Germinal center (tissue), 1 donor: ENCODE measurements at places on chromosomes 6 and 20.
A peak's percentile ranks its signal among the peaks of the same experiment; 100 is the strongest.

GRCh38 chr6:127301199-127301700 lies 34.6 kb downstream of the RNF146 start:
- no peak for DNase-seq

DNA sequence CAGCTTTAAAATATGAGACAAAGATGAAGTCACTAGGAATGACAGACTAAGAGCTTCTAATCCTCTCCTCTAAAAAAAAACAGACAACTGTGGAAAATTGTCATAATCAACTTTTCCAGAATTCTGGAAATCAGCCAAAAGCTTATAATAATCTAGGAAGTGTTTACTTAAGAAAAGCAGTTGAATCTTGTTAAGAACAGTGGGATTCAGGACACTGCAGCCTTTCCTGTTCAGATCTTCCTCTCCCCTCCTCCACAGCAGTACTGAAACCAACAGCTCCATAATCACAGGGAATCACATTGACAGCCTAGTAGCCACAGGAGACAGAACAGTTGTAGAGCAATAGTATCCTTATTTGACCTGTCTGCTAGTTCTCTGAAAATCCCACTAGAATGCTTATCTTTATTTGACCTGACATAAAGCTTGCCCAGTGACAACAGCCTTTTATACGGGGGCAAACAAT lies 41.6 kb downstream of the IBTK start:
- no peak for DNase-seq

GRCh38 chr6:167756597-167756996 lies 70.1 kb upstream of the AFDN start:
- no peak for DNase-seq

DNA sequence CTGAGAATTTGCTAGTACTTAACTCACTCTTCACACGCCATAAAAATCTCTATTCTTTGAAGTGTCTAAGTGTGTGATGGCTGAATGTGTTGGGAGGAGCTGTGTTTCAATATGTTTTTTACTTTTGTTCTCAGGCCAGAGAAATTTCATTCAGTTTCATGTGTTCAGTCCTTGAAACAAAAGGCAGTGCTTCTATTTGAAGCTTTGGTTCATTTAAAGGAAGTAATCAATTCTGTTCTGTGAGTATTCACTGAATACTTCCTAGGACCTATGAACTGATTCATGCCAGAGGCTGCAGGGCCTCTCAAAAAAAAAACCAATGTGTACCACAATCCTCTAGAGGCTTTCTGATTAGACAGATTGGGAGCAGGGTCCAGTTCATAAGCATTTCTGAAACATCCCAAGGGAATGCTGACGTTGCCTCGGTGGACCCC lies 12.4 kb upstream of the F13A1 start:
- peak; percentile 12 for DNase-seq

GRCh38 chr6:70841112-70841511 lies 115.7 kb downstream of the B3GAT2 start:
- no peak for DNase-seq

GRCh38 chr6:32082935-32083334 lies 26.2 kb downstream of the TNXB start:
- no peak for DNase-seq

GRCh38 chr6:135087403-135087802 lies 32.8 kb upstream of the HBS1L start:
- no peak for DNase-seq

GRCh38 chr20:10519361-10520046 lies 84.4 kb downstream of the SLX4IP start:
- DNase-seq: no peak

DNA sequence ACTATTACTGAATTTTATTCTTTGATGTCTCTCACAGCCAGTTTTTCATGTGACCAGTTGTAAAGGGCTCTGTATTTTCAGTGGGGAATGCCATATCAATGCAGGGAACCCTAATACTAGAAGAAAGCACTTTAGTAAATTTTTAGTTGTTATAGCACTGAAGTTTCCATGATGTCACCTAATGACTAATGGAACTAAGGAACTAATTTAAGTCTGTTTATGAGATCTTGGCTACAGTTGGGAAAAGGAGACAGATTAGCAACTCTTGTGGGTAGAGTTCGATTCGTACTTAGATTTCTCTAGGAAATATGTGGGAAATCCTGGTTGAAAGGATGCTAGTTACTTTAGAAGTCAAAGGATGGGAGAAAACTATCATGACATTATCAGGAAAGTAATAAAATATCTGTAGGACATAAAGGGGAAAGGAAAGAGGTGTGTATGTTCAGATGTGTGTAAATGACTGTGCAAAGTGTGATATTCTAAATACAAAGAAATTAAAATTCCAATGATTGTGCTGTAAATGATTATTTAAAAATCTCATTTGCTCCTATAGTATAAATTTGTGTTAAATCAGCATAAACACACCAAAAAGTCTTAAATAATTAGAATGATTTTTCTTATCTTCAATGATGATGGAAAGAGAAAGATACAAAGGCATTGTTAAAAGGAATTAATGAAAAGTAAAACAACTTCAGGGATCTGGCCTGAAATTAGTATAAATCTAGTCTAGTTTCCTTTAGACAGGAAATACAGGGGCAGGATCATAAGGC lies 103.4 kb downstream of the LRRC1 start:
- DNase-seq: no peak

DNA sequence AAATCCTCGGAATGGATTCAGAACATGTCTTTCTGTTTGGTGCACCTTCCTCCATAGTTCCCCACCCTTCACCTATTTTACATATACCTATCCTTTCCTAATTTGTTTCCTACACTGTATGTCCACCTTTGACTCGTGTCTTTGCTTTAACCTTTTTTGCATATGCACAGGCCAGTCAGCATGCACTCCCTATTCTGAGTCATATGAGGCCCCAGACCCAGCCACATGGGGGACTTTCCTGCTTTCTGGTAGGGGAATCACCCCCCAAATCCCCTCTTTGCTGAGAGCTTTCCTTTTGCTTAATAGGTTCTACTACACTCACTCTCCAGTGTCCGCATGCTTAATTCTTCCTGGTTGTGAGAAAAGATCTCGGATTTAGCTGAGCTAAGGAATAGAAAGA lies 393.8 kb upstream of the IMPG1 start:
- no peak for DNase-seq

- no peak for DNase-seq
Measured at GRCh38 chr6:140586426-140587061, 1212.1 kb upstream of the CITED2 start.

GRCh38 chr6:85677234-85677956 lies 34.7 kb upstream of the SYNCRIP start:
- no peak for DNase-seq

DNA sequence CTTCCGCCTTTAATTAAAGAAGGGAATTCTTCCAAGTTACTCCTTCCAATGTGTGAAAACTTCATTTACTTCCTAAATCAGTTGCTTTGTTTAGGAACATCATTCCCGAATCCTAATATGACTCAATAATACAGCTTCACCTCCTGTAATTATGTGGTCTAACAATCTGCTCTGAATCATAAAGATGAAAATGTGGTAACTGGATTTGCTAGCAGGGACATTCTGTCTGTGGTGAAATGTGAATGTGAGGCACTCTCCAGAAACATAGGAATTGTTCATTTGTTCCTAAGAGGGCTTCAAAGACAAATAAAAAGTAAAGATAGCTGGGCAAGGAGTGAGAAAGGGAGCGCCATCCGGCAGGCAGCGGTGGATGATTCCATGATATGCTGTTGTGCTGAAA lies 678.1 kb downstream of the KIF16B start:
- no peak for DNase-seq

DNA sequence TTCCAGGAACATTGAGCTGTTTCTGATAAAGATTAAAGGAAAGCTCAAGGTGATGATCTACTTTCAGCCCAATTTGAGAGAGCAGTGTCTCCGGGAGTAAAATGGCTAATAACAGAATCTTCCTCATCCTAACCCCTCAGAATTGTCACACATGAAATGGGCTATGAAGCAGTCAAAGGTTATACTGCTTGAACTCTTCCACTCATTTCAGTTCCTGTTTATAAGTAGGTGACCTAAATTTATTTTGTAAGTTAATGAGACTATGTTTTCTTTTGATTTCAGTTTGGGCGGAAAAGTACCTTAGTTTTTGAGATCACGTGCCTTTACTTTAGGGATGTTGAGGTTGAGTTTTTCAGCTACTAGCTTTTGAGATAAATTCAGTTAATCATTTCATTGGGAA lies 47.2 kb downstream of the QKI start:
- no peak for DNase-seq

- no peak for DNase-seq
Measured at GRCh38 chr6:152004036-152004566, 196.6 kb downstream of the ESR1 start.

- no peak for DNase-seq
Measured at GRCh38 chr6:29967379-29968010, 25.2 kb downstream of the HLA-A start.

DNA sequence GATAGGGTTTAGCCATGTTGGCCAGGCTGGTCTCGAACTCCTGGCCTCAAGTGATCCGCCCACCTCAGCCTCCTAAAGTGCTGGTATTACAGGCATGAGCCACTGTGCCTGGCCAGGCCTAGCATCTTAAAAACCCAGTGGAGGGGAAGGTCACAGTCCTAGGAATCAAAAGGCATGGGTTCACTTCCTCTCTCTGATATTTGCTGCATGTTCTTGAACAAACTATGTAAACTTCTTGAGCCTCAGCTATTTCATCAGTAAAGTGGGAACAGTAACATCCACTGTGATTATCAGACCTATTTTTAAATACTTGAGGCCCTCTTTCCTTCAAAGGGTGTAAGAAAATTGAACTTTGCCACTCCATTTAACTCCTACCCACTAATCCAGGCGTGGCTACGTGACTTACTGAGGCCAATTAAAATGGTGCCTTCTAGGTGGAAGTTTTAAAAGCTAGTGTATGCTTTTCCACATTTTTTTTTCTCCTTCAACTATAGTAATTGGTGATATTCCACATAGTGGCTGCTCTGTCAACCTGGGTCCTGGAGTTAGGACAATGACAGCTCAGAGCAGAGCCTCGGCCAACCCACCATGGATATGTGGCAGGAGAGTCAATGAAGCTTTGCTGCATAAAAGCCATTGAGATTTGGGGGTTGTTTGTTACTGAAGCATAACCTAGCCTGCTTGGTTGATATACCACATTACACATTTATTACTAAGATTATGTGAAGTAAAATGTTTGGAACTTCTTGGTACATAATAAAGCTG lies 32.2 kb upstream of the IER3 start:
- DNase-seq: no peak

DNA sequence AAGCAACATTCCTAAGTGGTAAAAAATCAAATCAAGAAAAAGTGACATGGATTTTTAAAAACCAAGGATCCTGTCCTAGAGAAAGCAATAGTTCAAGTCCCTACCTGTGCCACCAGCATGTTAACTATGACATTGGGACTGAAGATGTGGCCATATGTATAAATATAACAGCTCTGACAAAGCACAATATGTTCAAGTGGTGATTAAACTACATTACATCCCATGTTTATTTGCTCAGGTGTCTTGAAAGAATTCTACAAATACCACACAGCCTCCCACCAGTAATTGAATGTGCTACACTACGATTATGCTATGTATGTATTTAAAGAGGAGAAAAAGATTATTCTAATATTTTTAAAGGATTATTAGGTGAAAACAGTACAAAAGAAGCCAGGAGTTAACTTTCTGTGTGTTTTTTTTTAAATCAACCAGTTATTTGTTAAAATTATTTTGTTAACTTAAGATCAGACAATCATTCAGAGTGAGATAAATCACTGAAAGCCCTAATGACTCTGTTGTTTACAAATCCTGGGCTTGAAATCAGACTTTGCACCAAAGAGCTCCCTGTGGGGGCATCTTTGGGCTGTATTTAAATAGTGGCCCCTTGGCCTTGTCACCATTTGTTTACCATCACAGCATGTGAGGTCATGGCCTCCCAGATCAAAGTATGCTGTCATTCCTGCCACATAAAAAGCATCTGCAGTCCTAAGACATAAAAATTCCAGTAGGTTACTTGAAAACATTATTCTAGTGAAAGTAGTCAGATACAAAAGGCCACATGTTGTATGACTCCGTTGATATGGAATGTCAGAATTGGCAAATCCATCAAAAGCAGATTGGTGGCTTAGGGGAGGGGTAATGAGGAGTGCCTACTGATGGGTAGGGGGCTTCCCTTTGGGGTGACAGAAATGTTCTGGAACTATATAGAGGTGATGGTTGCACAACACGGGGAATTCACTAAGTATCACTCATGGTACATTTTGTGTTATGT lies 17.1 kb downstream of the TTLL2 start:
- DNase-seq: no peak

- no peak for DNase-seq
Measured at GRCh38 chr6:160831739-160832138, 129.7 kb downstream of the PLG start.

DNA sequence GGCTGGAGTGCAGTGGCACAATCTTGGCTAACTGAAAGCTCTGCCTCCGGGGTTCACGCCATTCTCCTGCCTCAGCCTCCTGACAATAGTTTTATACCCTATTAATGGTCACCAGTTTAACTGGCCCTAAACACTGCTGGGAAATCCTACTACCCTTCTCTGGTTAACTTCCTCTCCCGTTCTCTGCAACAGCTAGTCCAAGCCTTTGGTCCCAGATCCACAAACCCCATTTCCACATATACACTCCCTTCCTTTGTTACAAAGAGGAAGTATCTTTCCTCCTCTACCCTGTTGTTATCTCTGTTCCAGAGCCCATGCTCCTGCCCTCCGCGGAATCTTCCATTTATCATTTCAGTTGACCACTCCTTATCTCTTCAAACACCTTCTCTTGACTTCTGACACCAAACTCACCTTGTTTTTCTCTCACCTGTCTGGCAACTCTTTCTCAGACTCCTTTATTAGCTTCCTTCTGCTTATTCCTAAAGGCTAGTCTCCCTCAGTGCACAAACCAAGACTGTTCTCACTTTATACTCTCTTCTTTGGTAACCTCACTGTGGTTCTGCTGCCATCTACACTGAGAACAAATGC lies 25.0 kb upstream of the TBC1D22B start:
- no peak for DNase-seq

GRCh38 chr20:33400812-33401183 lies 521 bp downstream of the CDK5RAP1 start:
- peak; percentile 40 for DNase-seq

- DNase-seq: no peak
Measured at GRCh38 chr20:14566505-14566904, 229.1 kb upstream of the FLRT3 start.

- no peak for DNase-seq
Measured at GRCh38 chr6:112802144-112802543, 455.0 kb downstream of the RFPL4B start.

DNA sequence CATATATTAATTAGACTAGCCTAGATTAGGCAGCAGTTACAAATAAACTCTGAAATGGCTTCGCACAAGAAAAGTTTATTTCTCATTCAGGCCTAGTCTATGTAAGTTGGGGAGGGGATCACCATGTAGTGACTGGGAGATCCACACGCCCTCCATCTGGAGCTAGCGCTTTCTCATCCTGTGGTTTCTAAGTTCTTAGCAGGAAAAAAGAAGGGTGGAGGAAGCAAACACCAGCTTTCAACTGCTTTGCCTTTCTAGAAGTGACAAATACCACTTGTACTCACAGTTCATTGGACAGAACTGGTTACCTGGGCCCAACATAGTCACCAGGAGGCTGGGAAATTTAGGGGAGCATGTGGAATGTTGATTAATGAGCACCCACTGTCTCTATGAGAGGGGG lies 46.6 kb downstream of the NDUFAF5 start:
- no peak for DNase-seq

- DNase-seq: peak; percentile 70
Measured at GRCh38 chr20:35600993-35601973, 14.3 kb upstream of the SPAG4 start.
